Lower lobe of right lung (tissue), 2 donors: ENCODE measurements at places on chromosomes 7 and 10. TPM values are rescaled to one million over a fixed set of nuclear protein-coding genes. Genes with fewer than 3 reads are reported as not detected.

The GSTO2 gene
- 7.8 TPM for total RNA-seq

The ODAD2 gene
- 4.5 TPM for total RNA-seq

The TAC1 gene
- not detected for total RNA-seq

DNA sequence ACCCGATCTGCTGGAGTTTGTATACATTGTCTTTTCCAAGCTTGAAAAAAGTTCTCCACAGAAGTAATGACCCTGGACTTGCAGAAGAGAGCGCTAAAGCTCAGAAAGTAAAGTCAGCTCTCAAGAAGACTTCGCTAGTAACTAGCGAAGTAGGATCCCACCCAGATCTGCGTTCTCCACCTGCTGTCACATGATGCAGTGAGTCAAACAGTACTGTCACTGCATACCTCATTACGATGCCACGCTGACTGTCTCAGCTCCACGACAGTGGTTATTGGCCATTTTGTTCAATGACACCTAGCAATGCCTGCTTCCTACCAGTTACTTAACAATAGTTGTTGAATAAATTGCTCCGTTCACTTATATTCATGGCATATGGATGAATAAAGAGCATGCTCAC is 29.7 kb upstream of the SEC61G start:
- H3K27me3 ChIP-seq: no peaks in the 10 kb centered on the region
- H3K36me3 ChIP-seq: no peaks in the 10 kb centered on the region
- DNase-seq: no peak
- H3K4me1 ChIP-seq: peaks cover 5% of the 10 kb centered on the region
- H3K4me3 ChIP-seq: no peak overlapping the region
- H3K27ac ChIP-seq: no peak overlapping the region

DNA sequence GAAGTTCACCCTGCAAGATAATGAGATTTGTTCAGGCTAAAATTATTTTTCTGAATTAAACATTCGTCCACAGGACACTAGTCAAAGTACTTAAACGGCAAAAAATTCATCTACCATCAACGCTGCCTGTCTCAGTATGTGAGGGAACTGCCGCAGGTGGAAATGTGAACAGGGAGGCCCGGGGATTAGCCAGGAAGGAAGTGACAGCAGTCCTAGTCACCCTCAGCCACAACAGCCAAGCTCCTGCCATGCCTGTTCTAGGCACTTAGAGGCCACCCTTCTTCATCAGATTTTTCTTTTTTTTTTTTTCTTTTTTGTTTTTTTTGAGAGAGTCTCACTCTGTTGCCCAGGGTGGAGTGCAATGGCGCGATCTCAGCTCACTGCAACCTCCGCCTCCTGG is 9.4 kb downstream of the NUDT5 start:
- peaks cover 2% of the 10 kb centered on the region for H3K4me1 ChIP-seq
- H3K27me3 ChIP-seq: no peaks in the 10 kb centered on the region
- no peak for DNase-seq
- peaks cover 58% of the 10 kb centered on the region for H3K36me3 ChIP-seq
- H3K27ac ChIP-seq: no peak overlapping the region
- H3K4me3 ChIP-seq: no peak overlapping the region

- no peak for DNase-seq
- peaks cover 11% of the 10 kb centered on the region for H3K4me1 ChIP-seq
- H3K4me3 ChIP-seq: no peak overlapping the region
- H3K27ac ChIP-seq: no peak overlapping the region
- no peaks in the 10 kb centered on the region for H3K27me3 ChIP-seq
Measured at GRCh38 chr10:94085766-94086437, 92.2 kb downstream of the PLCE1 start.

DNA sequence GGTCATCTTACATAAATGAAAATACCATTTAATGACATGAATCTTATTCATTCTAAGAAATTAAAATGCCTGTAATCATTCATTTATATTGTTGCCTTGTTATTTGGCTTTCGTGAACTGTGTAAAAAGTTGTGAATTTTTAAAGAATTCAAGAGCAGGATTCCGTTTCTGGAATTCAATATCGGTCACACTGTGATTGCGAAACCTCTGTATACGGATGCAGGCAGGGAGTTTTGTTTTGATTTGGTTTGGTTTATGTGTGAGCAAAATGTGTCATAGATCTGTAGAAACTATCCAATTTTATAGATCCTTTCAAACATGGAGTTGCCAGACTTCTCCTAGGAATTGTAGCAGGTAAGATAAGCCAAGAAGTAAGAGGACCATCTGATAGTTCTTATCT is 441.4 kb downstream of the DPP6 start:
- no peak overlapping the region for H3K4me3 ChIP-seq
- no peak overlapping the region for H3K27ac ChIP-seq
- DNase-seq: no peak
- H3K4me1 ChIP-seq: no peaks in the 10 kb centered on the region
- no peaks in the 10 kb centered on the region for H3K36me3 ChIP-seq

DNA sequence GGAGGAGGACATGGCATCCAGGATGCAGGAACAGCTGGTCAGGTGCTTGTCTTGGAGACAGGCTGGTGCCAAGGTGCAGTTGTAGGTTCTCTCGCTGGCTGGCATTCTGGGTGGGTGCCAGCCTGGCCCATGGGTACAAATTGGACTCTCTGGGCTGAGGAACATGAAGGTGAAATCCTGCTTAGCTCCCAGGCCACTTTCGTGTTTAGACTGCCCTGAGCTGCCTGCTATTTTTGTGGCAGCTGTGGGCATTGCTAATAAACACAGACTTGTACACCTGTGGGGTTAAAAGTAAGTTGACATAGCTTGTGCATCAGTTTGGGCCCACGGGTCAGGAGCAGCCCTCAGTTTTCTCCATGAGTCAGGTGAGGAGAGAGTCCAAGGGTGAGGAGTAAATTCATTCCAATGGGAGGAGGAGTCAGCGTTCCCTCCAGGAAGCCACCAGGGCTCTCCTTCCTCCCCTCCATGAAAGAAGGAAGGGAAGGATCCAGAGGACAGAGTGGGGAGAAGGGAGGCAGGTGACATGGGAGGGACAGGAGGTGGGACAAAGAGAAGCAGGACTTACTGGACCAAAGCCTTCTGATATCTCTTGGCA is 380.0 kb downstream of the GLRX3 start:
- H3K4me1 ChIP-seq: no peaks in the 10 kb centered on the region
- no peak for DNase-seq
- H3K27me3 ChIP-seq: peaks cover 5% of the 10 kb centered on the region
- no peak overlapping the region for H3K27ac ChIP-seq

DNA sequence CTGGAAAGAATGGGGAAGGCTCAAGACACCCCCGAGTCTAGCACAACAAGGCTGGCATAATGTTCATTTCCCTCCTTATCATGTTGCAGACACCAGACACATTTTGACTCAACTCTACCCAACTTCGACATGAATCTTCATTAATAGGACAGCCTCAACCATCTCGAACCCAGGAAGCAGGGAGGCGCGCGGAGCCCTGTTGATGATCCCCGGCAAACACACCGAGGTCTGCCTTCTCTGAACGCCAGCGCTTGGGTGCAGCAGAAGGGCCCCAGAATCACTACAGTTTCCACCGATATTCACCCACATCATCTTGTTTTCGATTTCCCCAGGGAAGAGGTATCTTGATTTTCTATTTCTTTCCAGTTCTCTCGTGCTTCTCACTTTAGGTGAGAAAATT is 563.6 kb downstream of the TCERG1L start:
- no peak overlapping the region for H3K27ac ChIP-seq
- H3K4me3 ChIP-seq: no peak overlapping the region
- H3K4me1 ChIP-seq: no peaks in the 10 kb centered on the region
- H3K27me3 ChIP-seq: no peaks in the 10 kb centered on the region
- H3K36me3 ChIP-seq: no peaks in the 10 kb centered on the region
- DNase-seq: no peak

DNA sequence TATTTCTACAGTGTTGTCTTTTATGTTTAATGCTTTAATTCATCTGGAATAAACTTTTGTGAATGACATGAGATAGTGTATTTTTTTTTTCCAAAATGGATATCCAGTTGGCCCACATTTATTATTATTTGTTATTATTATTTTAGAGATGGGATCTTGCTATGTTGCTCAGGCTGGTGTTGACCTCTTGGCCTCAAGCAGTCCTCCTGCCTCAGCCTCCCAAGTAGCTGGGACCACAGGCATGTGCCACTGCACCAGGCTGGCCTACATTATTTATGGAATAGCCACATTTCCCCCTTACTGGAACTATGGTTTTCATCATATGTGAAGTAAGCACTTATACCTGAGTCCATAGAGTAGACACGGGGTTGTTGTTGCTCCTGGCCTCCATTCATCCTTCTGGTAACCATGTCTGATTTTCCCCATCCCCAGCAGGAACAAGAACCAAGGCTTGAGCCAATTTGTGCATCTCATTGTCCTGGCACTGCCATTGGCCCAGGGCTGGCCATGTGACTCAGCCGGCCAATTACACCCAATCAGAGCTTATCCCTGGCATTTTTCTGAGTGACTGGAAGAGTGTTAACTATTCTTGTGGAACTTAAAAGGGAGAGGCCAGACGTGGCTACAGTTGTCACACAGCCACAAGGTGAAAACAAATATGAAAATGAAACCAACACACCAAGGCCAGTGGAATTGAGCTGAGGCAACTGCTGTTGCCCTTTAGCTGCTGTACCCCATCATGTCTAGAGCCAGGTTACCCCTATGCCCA is 23.1 kb downstream of the PRF1 start:
- H3K27me3 ChIP-seq: no peaks in the 10 kb centered on the region
- peaks cover 42% of the 10 kb centered on the region for H3K4me1 ChIP-seq
- no peak for DNase-seq
- no peaks in the 10 kb centered on the region for H3K36me3 ChIP-seq
- H3K27ac ChIP-seq: no peak overlapping the region

GRCh38 chr7:155874411-155874810 is 62.1 kb upstream of the SHH start:
- H3K27ac ChIP-seq: no peak overlapping the region
- H3K36me3 ChIP-seq: no peaks in the 10 kb centered on the region
- H3K4me1 ChIP-seq: no peaks in the 10 kb centered on the region
- no peaks in the 10 kb centered on the region for H3K27me3 ChIP-seq

GRCh38 chr10:74671716-74672115 is 154.7 kb upstream of the KAT6B start:
- H3K27me3 ChIP-seq: no peaks in the 10 kb centered on the region
- H3K36me3 ChIP-seq: peaks cover 15% of the 10 kb centered on the region
- DNase-seq: no peak
- H3K4me1 ChIP-seq: no peaks in the 10 kb centered on the region
- no peak overlapping the region for H3K27ac ChIP-seq

DNA sequence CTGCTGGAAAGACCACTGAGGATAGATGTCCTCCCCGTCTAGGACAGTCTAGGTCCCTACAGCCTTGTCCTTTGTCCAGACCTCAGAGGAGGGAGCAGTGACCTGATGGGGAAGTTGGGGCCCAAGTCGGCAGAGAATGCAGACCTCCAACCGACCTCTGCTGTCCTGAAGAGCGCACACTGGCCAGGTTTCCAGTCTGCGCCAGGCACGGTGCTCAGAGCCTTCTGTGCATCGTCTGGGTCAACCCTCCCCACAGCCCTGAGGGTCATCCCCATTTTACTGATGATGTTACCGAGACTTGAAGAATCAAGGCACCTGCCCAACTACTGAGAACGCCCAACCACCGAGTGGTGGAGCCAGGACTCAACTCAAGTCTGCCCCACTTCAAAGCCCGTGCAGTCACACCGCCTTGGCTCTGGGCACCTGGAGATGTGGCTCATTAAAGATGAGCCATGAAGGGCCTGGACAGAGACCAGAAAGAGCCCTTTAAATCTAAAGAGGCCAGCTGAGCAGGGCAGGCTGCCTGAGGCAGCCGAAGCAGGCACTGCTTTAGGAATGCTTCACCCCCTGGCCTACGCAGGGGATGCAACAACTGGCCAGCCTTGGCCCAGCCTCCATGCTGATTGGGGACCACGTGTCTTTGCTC is 4.4 kb downstream of the ITPRIP start:
- DNase-seq: no peak
- no peaks in the 10 kb centered on the region for H3K36me3 ChIP-seq
- peak overlapping the region; percentile 99 for H3K27ac ChIP-seq
- no peak overlapping the region for H3K4me3 ChIP-seq
- H3K27me3 ChIP-seq: no peaks in the 10 kb centered on the region
- H3K4me1 ChIP-seq: peaks cover 81% of the 10 kb centered on the region

- H3K27me3 ChIP-seq: no peaks in the 10 kb centered on the region
- H3K4me1 ChIP-seq: peaks cover 9% of the 10 kb centered on the region
- no peak overlapping the region for H3K27ac ChIP-seq
- DNase-seq: no peak
- no peak overlapping the region for H3K4me3 ChIP-seq
Measured at GRCh38 chr7:39357648-39358047, 208.6 kb upstream of the YAE1 start.

- H3K27ac ChIP-seq: peak overlapping the region; percentile 87
- peak; percentile 64 for DNase-seq
- peaks cover 5% of the 10 kb centered on the region for H3K4me1 ChIP-seq
- H3K27me3 ChIP-seq: no peaks in the 10 kb centered on the region
- peak overlapping the region; percentile 78 for H3K4me3 ChIP-seq
- no peaks in the 10 kb centered on the region for H3K36me3 ChIP-seq
Measured at GRCh38 chr7:148883266-148884048, 634 bp downstream of the EZH2 start.

DNA sequence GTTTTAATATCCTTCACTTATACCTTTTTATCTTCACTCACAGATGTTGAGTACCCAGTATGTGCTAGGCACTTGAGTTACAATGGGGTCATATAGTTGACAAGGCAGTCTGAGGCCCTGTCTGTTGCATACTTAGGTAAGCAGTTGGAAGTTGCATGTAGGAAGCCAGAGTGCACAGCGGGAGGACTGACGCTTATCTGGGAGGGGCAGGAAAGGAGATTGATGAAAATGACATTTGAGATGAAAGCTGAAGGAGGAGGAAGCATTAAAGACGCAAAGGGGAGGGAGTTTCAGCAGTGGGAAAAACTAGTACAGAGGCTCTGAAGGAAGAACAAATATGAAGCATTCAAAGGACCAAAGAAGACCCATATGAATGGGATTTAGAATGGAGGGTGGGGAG is 266.2 kb downstream of the HTR7 start:
- H3K27ac ChIP-seq: no peak overlapping the region
- H3K4me1 ChIP-seq: no peaks in the 10 kb centered on the region
- DNase-seq: no peak
- no peaks in the 10 kb centered on the region for H3K27me3 ChIP-seq

- H3K4me3 ChIP-seq: no peak overlapping the region
- H3K36me3 ChIP-seq: no peaks in the 10 kb centered on the region
- peaks cover 7% of the 10 kb centered on the region for H3K4me1 ChIP-seq
- H3K27ac ChIP-seq: no peak overlapping the region
- H3K27me3 ChIP-seq: no peaks in the 10 kb centered on the region
- no peak for DNase-seq
Measured at GRCh38 chr10:69728335-69728870, 73.3 kb upstream of the COL13A1 start.

- no peaks in the 10 kb centered on the region for H3K36me3 ChIP-seq
- no peak for DNase-seq
- no peaks in the 10 kb centered on the region for H3K27me3 ChIP-seq
- H3K27ac ChIP-seq: no peak overlapping the region
Measured at GRCh38 chr7:137994216-137994615, 7.7 kb downstream of the CREB3L2 start.
